AG04449 (cell line): ENCODE measurements at places on chromosomes 7 and 10.
A peak's percentile ranks its signal among the peaks of the same experiment; 100 is the strongest.

DNA sequence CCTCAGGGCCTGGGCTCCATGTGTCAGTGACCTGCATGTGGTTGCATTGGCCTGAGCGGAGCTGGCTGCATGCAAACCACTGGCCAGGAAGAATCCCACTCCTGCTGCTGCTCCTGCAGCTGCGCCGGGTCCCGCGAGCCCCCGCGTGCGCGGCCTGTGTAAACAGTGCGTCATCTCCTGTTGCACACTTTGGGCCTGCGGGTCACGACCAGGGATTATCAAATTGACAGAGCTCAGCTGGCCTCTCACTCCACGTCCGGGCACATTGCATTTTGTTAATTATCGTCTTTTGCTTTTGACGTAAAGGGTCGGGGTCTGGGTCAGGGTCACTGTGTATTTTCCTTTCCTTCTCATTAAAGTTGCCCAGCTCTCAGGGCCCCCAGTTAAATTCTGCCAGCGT is 132.6 kb downstream of the RGS10 start:
- no peak for DNase-seq

- DNase-seq = no peak
These were observed 377.0 kb downstream of the TCERG1L start for GRCh38 chr10:130934293-130935127.

GRCh38 chr7:150735596-150736358 is 1.4 kb upstream of the GIMAP5 start:
- no peak for DNase-seq

GRCh38 chr10:6476989-6477388 is 103.1 kb downstream of the PRKCQ start:
- DNase-seq = no peak

DNA sequence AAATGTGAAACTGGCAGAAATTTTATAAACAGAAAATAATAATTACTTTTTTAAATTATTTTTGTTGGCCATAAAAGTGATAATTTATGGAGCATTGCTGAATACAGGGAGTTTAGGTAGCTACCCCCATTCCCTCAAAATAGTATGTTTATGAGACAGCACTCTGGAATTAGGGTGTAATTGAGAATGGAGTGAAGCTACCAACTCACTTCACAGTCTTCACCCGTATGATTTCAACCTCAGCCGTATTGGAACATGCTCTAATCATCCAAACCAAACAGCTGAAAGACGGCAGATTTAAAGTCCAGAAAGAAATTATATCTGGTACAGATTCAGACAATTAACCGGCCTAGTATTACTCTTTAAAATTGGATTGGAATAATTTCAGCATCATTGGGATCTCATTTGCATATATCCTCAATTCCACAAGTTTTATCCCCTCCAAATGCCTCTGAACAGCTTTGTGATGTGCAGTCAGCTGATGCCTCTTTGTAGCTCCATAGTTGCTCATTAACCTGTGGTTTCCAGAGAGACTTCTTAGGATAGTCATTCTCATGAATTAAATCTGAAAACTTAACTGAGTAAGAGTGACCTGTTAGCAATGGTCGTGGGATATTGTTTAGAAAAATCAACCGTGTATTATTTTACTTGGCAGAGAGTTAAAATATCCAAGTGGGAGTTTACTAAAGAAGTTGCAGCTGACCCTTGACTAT is 59.1 kb upstream of the GJD4 start:
- DNase-seq = no peak

DNA sequence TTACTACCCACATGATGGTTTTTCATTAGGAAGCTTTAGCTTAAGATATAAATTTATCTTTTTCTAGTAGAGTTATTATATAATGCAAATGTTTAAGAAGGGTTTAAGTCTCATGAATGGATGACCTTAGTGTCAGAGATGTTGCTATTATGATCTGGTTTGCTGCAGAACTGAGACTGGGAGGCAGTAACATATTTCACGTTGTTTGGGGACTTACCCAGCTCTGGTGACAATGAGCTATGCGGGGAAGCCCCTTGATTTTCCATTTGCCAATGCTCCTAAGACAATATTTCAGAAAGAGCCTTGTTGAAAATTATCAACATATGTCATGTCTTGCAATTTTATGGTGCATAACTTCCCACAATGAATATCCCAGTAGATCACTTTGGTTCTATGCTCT is 754.6 kb downstream of the REEP3 start:
- no peak for DNase-seq

DNA sequence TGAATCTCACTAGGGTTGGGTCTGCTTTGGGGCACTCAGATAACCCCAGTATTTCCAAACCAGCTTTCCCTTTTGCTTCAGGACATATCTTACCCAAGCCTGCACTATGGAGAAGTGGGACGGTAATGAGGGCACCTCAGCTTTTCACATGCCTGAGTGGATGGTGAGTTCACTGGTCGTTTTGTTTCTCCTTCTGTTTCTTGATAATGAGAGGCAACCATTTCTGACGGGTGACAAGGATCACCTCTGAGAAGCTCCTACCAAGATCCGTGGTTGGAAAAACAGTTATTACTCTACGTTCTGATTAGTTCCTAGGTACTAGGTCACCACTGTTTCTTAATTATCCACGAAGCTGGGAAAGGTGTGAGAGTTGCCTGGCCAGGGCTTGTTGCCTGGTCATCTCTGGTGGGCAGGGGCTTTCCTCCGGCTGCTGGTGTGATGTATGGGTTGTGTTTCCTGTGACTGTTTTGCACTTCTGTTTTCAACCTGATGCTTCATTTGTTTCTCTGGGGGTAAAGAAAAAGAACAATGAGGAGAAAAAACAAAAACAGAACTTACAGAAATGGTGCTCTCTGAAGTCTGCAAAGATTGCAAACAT is 65.7 kb upstream of the STRIP2 start:
- DNase-seq = no peak

DNA sequence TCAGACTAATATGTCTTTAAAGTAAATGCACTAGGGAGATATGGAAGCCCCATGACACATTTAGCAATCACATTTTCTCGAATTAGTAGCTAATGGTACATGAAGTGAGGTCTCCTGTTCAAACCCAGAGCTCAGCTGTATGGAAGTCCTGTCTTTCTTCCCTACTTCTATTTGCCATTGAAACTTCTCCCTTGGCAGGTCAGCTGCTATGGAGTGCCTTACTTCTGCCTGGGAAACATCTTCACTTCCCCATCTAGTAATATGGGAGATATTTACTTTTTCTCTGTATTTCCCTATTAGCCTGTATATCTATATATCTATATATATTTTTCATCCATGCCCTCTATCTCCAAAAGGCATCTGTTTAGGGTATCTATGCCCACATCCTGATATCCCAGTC is 225.3 kb upstream of the INHBA start:
- no peak for DNase-seq

GRCh38 chr10:86169506-86170254 is 196.9 kb downstream of the GRID1 start:
- no peak for DNase-seq

- no peak for DNase-seq
These were observed 120.6 kb downstream of the NEBL start for GRCh38 chr10:20776384-20777118.

DNA sequence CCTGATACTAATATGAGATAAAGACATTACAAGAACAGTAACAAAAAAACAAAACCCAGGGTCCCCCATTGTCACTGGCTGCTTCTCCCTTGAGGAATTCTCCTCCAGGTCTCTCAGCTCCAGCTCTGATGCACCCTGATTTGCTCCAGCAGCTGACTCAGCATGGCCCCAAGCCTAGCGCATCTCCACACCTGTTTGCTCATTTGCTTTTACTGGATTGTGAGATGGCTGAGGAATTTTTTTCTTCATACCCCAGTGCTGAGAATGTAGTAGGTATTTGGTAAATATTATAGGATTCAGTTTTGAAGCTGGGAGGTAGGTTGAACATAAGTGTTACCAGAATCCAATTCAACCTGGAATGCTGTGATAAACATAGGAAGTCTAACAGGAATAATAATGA is 171.9 kb downstream of the PKD1L1 start:
- no peak for DNase-seq

DNA sequence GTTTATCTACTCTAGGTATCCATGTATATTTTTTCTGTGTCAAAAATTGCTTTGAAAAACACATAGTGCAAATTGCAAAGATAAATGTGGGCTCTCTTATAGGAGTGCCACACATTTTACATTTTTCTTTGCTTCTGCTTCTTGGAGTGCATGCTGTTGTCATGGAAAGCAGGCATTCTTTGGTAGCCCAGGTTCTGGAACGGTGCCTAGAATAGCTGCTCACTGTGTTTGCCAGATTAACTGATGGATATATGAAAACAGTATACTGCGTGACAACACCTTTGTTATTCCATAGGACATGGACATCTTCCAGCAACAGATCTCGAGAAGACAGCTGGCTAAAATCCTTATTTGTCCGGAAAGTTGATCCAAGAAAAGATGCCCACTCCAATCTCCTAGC is 13.4 kb downstream of the NIPSNAP2 start:
- DNase-seq = peak; percentile 67

DNA sequence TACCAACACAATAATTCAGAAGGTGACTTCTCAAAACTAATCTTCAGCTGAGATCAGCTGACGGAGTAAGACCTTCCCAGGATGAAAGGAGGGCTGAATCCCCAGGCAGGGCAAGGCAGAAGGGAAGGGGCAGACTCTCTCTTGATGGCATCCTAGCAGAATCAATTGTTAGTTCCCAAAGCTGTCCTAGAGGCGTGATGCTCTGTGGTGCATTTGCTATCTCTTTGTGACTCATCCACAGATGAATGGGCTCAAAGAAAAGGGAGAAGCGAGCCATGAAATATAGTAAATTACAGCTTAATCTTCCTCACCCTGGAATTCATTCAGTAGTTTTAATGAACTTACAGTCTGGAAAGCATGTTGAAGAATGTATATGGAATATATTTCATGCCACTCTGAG is 37.2 kb downstream of the PDE1C start:
- no peak for DNase-seq

- no peak for DNase-seq
These were observed 1.4 kb upstream of the ASIC3 start for GRCh38 chr7:151046603-151047573.

DNA sequence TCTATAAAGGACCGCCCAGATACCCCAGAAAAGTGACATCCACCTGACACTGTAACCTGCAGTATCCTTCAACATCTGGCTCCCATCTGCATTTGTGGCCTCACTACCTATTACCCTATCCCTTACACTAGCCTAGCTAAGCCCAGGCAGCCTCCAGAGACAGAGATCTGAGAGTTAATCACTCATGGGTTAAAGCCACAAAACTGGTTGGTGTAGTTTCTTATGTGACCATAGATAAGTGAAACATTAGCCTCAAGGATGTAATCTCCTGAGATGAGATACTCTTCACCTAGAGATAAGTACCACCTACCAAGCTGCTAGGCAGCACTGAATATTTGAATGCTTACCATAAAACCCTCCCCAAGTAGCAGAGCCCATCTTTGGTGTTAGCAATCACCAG is 35.4 kb downstream of the CTTNBP2 start:
- no peak for DNase-seq

DNA sequence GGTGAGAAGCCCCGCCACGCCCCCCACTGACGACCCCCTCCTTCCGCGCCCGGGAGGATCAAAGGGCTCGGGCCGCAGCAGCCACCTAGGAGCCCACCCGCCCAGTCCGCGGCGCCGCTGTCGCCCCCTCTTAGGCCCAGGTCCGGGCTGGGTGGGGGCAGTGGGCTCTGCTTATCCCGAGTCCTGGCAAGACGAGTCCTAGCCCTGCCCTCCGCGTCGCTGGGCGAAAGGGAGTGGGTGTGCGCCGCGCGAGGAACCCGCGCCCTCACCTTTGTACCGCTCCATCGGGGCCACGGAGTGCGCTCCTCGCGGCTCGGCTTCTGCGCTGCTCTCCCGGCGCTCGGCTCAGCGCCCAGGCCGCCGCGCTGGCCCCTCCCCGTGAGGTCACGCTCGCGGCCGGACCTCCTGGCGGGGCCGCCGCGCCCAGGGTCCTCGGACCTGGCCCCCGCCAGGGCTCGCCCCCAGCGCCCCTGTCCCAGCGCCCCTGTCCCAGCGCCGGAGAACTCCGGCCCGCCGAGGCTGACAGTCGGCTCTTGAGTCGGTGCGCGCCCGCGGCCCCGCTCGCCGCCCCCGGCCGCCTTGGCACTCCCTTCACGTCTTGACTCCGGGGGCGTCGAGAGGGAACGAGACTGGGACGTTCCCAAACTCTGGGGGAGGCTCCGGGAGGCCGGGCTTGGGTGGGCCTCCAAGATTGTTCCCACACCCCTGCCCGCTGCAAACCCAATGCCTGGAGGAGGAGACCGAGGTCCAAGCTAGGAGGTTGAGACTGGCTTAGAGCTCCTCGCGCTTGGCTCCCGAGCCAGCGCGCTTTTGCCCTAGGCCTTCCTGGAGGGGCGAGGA is at the start of gene AFAP1L2:
AFAP1L2 (minus strand) TSS at position 332 of the 840 bp plus-strand sequence; CDS start at position 285, 47 bp downstream.
- no peak for DNase-seq

GRCh38 chr10:62284221-62284620 is 15.6 kb upstream of the RTKN2 start:
- DNase-seq = no peak

DNA sequence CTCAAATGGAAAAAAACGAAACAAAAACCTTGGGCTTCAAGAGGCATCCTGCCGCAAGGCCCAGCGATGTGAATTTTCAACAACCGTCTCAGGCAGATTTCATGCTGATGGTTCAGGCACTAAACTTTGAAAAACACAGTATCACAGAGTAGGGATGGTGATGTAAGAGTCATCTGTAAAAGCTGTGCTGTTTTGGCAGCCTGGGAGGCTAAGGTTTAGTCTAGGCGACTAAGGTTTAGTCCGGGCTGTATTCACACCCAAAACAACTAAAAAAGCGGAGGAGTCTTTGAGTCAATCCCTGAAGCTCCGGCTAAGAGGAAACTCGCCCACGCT is 420 bp upstream of the MINPP1 start:
- DNase-seq = no peak

DNA sequence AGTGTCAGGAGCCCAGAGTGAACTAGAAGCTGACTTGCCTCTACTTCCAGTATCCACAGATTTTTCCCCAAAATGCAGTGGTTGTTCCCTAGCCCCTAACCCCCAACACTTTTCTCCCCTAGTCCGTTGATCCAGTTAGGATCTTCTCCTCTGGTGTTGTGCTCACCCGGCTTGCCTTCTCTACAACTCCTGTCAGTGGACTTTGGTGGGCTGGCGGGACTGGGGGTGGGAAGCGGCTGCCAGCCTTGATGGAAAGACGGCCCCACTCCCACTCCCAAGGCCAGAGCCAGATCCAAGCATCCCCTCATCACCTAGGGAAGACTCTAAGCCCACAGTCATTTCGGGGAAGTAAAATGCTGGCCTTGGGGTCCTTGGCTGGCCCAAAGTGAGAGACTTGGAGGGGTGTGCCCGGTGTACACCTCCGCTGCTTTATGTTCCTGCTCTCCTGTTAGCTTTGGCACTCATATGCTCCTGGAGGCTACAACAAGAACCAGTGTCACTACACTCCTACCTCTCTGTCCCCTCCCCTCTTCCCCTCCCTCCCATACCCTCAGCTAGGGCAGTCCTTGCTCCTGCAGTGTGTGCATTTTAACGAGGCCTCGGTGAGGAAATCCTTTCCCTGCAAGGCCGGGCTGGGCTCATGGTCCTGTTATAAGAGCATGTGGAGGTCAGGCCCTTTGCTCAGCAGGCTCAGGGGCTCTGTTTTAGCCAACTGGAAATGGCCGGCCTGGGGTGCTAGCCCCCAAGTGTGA is 930 bp upstream of the HOXA10 start:
- DNase-seq = no peak

- no peak for DNase-seq
These were observed 239.6 kb upstream of the SHH start for GRCh38 chr7:156051884-156052283.
